Cardiac septum (tissue), 1 donor: ENCODE measurements at places on chromosomes 12 and 14.

DNA sequence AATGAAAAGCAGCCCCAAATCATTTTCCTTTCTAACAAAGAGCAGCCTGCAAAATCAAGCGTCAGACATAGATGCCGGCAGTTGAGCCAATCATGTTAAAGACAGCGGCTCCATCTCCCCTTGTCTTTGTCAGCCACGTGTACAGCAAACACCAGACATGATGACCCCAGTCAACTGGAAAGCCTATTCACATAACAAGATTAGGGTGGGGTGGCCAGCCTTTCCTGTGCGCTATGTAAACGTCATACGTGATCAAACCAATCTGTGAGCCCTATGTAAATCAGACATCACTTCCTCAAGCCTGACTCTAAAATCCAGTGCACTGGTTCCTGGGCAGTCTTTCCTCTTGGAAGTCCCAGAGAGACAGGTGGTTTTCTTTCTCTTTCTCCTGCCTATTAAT, 9.9 kb upstream of the FICD start:
- no peak for DNase-seq

- DNase-seq, result no peak
Measured at GRCh38 chr12:68786929-68787328, 21.0 kb upstream of the MDM2 start.

DNA sequence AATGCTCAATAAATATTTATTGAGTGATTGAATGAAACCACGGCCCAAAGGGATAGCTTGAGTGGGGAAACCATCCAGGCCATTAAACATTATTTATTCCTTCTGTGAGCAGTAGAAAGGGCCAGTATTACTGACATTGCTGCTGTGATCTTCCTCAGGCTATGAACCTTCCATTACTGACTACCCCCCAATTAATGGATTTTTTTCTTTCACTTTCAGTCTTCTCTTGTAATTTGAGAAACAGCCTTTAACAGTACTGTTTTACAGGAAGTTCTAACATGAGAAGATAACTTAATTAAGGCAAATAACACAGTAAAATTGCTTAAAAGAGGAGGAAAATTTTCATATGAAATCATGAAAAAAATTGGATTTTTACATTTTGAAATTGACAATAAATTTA, 629.5 kb downstream of the TRHDE start:
- no peak for DNase-seq

GRCh38 chr14:64720131-64720576, 15.9 kb downstream of the PLEKHG3 start:
- peak; percentile 61 for DNase-seq

GRCh38 chr12:82008251-82008650, 249.1 kb upstream of the PPFIA2 start:
- DNase-seq, result no peak

DNA sequence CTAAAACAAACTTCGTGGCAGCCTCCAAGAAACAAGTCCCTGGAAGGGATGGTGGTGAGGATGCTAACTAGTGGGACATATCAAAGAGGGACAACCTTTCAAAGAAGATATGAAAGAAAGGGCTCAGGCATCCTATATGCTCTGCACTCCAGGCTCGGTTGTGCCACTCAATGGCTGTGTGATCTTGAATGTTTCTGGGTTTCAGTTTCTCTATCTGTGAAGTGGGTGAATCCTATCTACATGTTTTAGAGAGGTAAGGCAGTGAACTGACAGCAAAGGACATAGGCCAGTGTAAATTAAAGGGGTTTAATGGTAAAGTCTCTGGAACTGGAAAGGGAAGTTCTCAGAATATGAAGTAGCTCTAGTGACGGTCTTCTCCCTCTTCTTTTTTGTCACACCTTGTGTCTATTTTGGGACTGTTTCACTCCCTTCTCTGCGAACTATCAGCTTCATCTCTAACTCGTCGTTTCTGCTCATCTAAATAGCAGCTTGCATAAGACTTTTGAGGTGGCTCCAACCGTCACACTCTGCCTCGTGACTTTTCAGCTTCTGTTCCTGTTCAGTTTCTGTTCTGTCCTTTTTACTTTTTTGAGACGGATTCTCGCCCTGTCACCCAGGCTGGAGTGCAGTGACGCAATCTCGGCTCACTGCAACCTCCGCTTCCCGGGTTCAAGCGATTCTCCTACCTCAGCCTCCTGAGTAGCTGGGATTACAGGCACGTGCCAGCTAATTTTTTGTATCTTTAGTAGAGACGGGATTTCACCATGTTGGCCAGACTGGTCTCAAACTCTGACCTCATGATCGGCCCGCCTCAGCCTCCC, 273.6 kb downstream of the SUDS3 start:
- no peak for DNase-seq

DNA sequence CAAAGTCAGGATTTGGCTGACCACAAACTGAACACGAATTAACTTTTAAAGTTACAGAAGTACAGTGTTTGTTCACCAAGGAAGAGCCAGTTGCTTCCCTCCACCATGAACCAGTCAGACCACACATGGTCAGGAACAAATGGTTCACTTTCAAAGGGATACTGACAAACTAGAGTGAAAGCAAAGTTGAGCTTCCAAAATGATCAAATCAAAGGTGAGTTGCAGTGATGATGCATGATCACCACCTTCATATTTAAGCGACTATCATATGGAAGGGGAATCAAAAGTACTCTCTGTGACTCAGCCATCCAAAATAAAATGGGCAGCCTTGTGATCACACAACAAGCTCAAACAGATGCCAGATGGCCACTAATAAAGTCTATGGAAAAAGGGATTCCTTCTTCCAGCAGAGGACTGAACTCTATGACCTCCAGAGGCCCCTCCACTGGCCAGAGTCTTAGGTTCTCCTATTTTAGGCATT, 13.1 kb downstream of the NT5DC3 start:
- no peak for DNase-seq

- DNase-seq, result no peak
Measured at GRCh38 chr12:92736605-92737004, 33.8 kb downstream of the PLEKHG7 start.

DNA sequence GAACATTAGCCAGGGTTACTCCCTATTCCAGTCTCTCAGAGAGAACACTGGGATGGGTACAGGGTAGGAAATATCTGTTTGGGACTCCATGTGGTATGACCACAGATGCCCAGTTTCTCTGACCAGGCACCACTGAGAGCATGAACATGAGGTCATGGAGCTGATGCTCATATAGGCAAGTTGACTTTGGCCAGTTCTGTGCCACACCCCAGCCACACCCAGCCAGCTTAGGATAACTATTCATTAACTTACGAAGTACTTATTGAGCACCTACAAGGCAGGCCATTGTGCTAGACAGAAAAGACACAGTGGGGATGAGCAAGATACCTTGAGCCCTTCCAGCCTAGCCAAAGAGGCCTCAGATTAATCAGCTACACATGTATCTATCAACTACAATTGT, 262.5 kb downstream of the DPF3 start:
- no peak for DNase-seq

DNA sequence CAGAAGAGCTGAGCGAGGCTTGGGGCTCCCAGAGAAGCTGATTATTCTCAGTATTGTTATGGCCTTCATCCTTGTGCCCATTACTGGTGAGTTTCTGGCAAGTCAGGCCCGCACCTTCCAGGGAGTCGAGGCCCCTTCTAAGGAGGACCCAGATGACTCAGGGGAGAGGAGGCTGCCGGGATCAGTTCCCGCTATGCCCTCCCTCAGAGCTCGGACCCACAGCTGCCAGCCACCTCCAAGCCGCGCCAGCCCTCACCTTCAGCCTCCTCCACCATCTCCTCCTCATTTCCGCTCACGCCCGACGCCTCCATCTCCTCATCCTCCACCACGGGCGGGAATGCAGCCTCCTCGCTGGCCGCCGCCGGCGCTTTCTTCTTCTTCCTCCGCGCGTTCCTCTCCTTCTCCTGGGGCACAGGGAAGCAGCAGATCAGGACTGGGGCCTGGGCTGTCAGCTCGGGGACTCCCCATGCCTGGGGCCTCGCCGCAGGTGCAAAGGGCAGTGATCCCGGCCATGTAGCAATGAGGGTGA, 83.2 kb downstream of the RFLNA start:
- no peak for DNase-seq

- DNase-seq, result no peak
Measured at GRCh38 chr12:8970432-8970831, 18.9 kb upstream of the KLRG1 start.

DNA sequence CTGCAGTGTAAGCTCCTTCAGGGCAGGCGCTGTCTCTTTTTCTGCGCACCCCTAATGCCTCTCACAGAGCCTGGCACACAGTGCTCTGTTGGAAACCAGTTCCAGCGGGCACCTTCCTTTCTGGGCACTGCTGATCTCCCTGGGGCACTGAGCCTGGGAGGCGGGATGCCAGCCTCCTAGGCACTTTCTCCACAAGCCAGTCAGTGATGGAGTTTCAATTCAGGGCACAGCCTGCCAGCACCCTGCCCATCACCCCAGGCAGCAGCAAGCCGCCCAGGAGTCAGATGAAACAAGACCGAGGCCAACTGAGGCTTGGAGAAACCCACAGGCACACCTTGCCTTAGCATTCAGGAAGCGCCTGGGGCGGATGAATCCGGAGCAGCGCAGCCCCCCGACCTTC, 5.7 kb upstream of the CTDSP2 start:
- DNase-seq, result no peak

GRCh38 chr14:70130482-70130881, 58.3 kb downstream of the SLC8A3 start:
- no peak for DNase-seq

DNA sequence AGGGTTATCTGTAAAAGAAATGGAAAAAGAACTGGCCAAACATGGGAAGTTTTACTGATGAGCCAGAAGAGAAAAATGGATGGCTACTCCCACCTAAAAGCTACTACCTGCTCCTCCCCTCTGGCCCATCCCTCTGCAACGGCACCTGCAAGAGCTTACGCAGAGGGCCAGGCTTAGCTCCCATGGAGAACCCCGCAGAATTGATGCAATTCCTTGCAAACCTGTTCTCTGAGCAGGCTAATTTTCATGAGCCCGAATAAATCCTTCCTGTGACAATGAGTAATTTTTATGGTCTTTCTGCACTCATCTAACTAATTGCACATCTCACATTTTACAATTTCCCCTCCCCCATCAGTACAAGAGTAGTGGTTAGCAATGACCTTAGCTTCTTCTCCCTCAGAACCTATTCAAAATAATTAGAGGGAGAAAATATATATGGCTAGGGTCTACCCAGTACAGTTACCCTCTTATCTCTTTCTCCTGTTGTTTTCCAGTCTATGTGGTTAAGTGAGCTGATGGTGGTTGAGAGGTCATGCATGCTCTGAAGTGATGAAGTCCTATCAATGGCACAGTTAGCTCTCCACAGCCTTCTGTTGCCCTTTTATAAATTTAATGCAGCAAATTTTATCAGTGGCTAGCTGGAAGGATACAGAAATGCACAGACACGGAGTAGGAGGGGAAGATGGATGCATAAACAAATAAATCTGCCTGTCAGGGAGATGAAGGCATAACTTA, 67.7 kb upstream of the NTF3 start:
- DNase-seq, result no peak

DNA sequence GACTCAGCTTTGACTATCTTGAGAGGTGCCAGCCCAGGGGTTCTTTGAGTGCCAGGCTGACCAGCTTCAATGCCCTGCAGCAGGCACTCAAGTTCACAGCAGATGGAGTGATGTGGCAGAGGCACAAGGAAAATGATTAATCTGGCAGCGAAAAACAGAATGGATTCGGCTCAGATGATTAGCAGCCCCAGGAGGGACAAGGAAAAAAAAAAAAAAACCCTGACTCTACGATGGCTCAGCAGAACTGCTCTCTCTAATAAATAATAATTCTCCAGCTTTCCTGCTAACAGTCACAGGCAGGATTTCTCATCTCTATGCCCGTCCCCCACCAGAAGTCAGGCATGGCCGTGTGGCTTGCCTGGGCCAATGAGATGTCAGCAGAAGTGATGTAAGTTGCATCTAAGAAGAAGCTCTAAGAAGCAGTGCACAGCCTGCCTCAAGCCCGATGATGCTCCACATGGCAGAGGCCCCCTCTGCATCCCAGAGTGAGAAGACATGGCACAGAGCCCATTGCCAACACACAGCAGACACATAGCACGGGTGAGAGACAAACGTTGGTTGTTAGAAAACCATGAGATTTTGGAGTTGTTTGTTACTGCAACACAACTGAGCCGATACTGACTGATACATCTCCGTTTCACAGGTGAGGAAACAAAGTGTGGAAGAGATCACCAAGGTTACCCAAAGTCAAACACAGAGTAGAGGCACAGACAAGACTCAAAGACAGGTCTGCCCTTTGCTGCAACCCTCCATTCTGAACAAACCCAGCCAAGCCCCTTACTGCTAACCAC, 111.0 kb downstream of the SCARB1 start:
- DNase-seq, result no peak

DNA sequence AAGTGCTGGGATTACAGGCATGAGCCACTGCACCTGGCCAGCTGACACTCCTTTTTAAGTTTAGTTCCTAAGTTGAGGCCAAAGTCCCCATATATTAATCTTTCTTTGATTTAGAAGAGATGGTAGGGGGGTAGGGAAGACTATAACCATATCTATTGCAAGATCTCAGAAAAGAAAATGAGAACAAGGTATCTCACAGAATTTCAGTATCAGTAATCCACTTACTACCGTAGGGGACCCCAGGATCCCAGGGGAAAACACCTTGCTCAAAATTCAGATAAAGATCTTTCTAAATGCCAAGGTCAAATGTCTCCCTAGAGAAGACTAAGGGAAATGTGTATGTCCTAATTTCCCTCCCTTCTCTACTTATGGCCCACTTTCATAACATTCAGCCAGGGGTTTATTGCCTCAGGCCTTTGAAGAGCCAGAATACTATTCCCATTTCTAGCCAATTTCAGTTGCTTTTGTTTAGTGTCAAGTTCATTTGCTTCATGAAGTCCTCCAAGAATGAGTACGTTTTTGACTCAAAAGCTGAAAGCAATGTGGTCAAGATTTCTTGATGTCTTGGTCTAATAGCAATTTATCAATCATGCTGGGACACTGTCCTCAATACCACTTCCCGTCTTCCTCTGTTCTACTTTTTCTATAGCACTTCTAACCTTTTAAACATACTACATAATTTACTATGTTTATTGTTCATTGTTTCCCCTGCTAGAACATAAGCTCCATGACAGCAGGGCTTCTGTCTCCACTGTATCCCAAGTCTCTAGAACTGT, 86.3 kb downstream of the DCAF5 start:
- no peak for DNase-seq

DNA sequence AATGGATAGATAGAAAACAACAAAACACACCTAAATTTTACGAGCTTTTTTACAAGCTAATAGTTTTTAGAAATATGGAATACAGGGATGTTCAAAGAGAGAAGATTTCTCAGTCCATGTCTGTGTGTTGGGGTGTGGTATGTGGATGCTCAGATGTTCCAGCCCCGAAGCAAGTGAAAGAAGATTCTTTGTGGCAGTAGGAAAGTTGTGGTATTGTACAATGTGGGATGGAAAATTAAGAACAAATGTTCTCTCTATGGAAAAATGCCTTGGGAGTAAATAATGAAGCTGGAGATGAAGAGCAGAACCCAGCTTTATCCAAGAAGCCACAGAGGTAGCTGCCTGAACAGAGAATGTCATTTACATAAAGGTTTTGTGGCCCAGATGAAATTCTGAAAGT, 150.3 kb upstream of the PRKD1 start:
- DNase-seq, result no peak

DNA sequence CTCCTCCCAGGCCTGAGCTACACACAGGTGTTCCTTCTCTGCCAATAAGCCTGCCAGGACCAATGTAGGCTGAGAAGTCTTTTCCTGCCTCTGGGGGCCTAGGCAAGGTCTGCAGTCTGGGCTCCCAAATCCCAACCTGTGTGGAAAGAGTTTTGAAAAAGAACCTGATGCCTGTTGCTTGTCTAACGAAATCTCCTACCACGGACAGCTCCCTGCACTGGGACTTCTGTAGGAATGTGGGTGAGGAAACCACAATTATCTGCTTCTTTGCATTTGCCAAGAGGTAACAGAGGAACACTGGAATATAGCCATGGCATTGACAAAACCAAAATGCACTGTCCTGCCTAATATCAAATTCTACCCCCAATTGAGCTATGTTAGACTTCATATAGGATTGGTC, 877.0 kb upstream of the TMEM132C start:
- DNase-seq, result no peak
